ENCODE measurements at places on chromosomes 4 and X. TPM values are rescaled to one million over a fixed set of nuclear protein-coding genes. Genes with fewer than 3 reads are reported as not detected.

GRCh38 chr4:1340181-1340747 lies 6.7 kb upstream of the UVSSA start:
- no peak for DNase-seq

DNA sequence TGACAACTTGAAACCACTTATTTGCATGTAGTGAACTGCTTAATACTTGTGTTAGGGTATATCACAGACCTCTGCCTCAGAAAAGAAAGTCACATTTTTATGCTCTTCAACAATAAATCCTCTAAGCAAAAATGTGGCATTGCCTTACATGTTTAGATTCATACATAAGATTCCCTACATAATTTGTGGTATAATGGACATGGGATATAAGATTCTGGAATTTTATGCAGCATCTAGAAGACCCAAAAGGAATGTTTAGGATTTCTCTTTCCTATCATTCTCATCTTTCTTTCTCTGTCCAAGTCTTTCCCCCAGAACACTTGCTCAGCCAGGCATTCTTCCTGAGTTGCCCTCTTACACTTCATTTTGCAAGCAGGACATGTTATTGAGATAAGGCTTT lies 37.7 kb upstream of the TET2 start:
- no peak for DNase-seq

The OCRL gene
- total RNA-seq, result 18.4 TPM

The CENPVL1 gene
- total RNA-seq, result 0.11 TPM

The NWD2 gene
- total RNA-seq, result not detected

Data from LHCN-M2 (cell line).